ENCODE measurements at places on chromosomes 12 and 14.

GRCh38 chr14:99256483-99256874 lies 15.5 kb downstream of the BCL11B start:
- DNase-seq = no peak

- peak; percentile 39 for DNase-seq
Observed at GRCh38 chr14:59271734-59272133, 83.3 kb downstream of the DAAM1 start.

DNA sequence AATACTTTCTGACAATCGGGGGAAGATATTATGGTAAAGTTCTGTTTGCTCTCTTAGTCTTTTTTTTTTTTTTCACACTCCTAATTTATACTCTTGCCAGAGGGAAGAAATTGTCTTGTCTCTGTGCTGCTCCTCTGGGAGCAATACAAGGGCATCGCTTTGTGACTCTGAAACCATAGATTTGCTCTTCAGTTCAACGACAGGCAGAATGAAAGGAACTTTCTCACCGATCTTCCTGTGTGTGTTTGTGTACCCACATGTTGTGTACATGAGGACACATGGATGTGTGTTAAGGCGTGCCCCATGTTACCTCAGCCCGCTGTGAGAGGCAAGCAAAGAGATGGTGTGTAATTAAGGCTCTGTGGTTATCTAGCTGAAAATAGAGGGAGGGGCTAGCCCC lies 457.6 kb downstream of the EGLN3 start:
- DNase-seq = no peak

DNA sequence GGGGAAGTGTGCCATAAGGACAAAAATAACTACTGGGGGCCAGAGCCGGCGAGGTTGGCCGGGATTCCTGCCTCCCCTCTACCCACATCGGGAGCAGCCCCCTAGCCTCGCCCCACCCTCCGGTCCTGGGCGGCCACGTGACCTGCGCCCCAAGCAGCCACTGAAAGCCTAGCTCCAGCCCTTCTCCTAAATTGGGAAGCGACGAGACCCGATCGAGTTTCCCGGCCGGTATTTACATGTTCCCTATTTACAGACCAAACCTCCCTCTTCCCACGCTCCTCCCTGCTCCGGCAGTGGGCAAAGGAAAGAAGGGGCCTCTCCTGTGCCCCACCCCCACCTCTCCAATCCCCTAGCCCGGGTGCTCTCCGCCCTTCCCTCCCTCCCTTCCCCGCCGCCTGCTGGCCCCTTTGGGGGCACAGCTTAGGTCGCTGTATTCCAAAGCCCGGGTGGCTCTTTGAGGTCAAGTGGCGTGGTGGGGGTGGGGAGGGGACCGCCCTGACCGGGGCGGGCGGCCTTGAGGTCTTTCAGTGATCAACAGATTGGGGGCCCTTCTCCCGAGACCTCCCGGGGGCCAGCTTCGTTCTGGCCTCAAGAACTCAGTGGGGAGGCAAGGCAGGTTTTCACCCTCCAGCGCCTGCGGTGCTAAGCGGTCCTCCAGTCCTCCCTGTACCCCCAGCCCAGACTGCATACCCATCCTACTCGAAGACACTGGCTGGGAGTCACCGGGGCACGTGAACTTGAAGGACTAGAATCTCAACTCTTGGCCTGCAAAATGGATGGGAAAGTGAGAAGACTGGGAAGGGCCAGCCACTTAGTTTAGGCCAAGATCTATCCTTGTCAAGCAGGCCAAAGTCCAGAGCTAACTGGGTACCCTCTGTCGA lies 6.3 kb upstream of the CTDSP2 start:
- DNase-seq = no peak

DNA sequence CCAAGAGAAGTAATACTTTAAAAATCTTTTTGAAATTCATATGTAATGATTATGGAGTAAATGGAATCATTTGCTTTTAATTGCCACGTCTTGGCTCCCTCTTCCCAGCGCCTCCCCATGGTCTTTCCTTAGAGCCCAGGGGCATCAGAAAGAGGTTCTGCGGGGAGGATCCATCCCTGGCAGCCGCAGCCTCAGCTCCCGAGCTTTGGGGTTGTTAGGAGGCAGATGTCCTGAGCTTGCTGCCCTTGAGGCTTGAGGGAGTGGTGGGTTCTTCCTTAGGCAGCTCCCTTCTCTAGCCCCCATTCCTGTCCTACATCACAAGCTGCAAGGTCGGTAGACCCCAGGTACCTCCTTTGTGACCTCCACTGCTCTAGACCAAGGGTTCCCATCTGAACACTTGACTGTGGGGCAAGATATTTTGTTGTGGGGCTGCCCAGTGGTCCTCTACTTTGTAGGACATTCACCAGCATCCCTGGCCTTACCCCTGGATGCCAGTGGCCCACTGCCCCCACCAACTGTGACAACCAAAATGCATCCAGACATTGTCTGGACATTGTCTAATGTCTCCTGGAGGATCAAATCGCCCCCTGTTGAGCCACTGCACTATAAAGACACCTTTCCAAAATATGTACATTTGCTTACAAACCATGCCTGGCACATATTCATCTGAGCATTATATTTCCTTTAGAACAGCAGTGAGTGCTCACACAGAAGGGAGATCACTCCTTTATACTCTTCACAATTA lies 6.3 kb downstream of the PPP2R5C start:
- no peak for DNase-seq

DNA sequence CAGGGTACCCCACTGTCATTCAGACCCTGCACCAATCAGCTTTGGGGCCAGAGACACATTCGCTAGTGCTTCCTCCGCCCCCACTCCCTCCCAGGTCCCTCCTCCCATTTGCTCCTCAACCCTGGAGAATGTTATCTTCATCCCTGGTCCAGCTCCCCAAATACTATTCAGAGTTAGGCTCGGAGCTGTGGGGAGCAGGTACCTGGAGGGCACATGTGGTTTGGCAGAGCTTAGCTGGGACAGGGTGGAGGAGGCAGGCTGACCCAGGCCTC lies 19.5 kb downstream of the VSX2 start:
- DNase-seq = no peak

DNA sequence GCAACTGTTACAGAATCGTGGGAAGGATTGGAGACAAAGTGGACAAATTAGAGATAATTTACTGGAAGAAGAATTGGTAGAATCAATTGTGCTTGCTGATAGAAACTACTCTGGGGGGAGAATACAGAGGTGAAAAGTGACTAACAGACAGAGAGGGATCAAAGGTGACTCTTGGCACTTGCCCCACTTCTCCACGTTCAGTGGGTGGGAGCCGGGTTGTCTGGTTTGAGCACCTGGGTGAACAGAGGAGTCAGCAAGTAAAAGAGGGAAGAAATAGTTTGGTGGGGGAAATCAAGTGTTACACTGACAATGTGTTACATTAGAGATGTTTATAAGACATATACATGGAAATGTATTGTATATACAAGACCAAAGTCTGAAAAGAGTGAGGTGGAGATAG lies 69.1 kb downstream of the PPP2R5E start:
- DNase-seq = no peak

GRCh38 chr14:53167602-53168328 lies 14.6 kb upstream of the DDHD1 start:
- peak; percentile 63 for DNase-seq

DNA sequence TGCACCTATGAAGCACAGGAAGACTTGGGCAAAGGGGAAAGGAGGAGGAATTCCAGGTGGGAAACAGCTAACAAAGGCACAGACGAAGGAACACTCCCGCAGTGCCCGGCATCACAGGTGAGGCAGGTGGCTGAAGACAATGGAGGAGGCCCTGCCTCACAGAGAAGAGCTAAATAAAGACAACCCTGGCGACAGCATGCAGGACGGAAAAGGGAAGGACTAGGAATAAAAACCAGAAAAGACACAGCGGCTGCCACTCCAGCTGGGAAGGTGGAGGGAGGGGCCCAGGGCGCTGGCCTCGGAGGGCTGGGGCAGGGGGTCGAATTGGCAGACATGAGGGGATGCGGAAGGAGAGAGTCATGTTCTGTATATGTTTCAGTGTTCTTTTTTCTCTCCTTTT lies 43.0 kb upstream of the ANO2 start:
- no peak for DNase-seq

DNA sequence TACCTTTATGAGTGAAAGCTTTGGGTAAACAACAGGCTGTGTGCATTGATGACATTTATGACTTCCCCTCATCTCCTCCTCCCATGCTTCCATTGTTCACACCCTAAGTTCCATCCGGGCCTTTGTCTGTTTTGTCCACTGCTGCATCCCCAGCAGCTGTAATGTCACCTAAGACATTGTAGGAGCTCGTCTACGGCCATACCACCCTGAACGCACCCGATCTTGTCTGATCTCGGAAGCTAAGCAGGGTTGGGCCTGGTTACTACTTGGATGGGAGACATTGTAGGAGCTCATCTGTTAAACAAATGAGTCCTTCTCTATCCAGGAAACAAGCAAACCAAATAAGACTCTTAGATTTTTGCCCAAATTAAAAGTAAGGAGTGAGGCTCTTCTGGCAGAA lies 40.4 kb upstream of the SYCP3 start:
- no peak for DNase-seq

- no peak for DNase-seq
Observed at GRCh38 chr12:5134861-5135525, 91.3 kb downstream of the KCNA5 start.

GRCh38 chr12:49843876-49844437 lies 1.1 kb upstream of the BCDIN3D start:
- DNase-seq = no peak

DNA sequence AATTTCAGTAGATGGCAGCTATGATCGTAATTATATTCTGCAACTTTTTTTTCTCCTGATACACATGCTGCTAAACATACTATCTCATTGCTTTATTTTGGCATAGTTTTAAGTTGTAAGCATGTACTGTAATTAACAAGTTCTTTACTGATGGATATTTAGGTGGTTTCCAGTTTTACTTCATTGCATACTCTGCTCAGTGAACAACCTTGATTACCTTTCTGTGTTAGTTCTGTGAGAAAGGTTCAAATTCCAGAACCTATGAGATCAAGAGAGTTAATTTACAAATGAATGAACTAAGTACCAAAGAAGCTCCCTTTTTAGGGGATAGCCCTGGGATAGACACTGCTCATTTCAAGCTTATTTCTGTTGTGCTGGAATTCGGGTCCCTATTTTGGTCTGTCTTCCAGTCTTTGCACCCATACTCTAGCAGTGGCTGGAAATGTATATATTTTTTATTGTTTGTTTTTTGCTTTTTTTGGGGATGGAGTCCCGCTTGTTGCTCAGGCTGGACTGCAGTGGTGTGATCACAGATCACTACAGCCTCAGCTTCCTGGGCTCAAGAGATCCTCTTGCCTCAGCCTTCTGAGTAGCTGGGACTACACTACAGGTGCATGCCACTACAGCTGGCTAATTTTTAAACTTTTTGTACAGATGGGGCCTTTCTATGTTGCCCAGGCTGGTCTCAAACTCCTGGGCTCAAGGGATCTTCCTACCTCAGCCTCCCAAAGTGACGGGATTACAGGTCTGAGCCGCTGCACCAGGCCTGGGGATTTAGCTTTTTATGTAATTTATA lies 10.6 kb downstream of the PAPOLA start:
- DNase-seq = no peak

DNA sequence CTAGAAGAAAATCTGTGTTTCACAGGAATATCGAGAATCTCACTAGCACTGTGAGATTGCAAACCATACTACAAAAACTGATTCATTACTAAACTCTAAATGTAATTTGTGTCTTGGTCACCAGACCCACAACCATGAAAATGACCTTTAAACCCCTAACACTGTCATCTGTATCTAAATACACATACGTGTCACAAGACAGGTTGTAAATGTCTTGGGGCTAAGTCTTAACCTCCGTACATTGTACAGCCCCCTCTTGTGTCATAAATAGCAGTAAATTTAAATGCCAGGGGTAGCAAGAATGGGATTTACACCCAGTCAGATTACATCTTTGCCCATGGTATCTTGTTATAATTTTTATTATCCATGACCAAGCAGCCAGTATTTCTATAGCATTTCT lies 117.3 kb downstream of the GPR135 start:
- DNase-seq = no peak

GRCh38 chr14:85531141-85531586 lies 1.2 kb downstream of the FLRT2 start:
- peak; percentile 88 for DNase-seq

GRCh38 chr12:70605976-70606375 lies 31.3 kb downstream of the PTPRB start:
- peak; percentile 20 for DNase-seq

GRCh38 chr12:4323396-4323795 lies 2.4 kb downstream of the TIGAR start:
- DNase-seq = no peak

DNA sequence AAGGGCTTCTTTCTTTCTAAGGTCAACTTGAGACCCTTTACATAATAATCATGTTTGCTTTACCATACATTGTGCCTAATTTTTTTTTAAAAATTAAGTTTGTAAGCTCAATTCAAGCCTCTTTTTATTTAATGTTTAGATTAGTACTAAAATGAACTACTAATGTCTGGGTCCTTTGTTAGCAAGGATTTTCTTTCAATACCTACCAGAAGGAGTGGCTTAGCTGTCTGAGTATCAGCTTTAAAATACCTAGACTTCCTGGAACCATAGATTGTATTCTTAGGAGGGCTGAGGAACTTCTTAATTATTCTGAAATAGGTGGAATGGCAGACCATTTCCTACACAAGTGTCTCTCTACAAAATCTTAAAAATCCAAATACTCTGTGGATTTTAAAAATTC lies 122.1 kb downstream of the HMGA2 start:
- no peak for DNase-seq

GRCh38 chr14:59186306-59186705 lies 2.2 kb upstream of the DAAM1 start:
- DNase-seq = no peak

- DNase-seq = no peak
Observed at GRCh38 chr14:95548328-95548929, 13.6 kb downstream of the GLRX5 start.

DNA sequence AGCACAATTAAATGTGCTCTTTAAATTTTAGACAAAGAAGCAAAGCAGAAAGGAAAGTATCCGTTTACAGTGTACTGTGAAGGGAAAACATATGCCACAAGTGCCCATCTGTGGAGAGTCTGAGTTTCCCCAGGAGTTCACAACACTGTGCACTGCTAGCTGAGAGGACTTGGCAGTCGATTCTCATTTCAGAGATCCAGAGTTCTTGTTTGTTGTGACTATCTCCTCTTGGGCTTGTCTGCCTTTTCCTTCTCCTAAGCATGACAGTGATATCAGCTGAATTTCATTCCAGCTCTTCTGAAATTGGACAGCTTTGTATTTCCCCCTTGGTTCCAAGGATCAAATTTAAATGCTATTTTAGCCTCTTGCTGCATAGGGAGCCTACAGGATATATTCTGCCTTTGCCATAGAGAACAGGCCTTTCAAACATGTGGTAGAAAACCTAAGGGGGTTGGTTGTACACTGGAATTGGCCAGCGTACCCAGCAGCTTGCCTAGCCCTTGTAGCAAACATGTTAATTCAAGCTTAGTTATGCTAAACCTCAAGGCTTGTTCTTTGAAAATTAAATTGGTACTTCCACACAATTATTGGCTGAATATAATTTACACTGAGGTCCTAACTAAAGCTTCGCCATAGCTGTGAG lies 259.2 kb upstream of the NOVA1 start:
- peak; percentile 54 for DNase-seq

- no peak for DNase-seq
Observed at GRCh38 chr12:119258149-119258548, 76.4 kb upstream of the CCDC60 start.

GRCh38 chr12:96171905-96172304 lies 22.3 kb upstream of the ELK3 start:
- no peak for DNase-seq
